Hematopoietic multipotent progenitor cell (in vitro differentiated cells): ENCODE measurements at places on chromosomes 2 and 18. TPM values are rescaled to one million over a fixed set of nuclear protein-coding genes. Genes with fewer than 3 reads are reported as not detected.

Gene SCYGR2
- not detected for total RNA-seq

Gene PROKR1
- under 0.01 TPM for total RNA-seq

Gene ASPRV1
- total RNA-seq: 1.1 TPM

Gene RAB27B
- total RNA-seq: 6.5 TPM

Gene DNAH7
- total RNA-seq: under 0.01 TPM

Gene EIF4E2
- total RNA-seq: 24.2 TPM

Gene MYL12B
- total RNA-seq: 141 TPM

Gene ACP1
- total RNA-seq: 57.1 TPM
